T-cell (primary cell): ENCODE measurements at places on chromosomes 1 and 21. TPM values are rescaled to one million over a fixed set of nuclear protein-coding genes. Genes with fewer than 3 reads are reported as not detected.

DNA sequence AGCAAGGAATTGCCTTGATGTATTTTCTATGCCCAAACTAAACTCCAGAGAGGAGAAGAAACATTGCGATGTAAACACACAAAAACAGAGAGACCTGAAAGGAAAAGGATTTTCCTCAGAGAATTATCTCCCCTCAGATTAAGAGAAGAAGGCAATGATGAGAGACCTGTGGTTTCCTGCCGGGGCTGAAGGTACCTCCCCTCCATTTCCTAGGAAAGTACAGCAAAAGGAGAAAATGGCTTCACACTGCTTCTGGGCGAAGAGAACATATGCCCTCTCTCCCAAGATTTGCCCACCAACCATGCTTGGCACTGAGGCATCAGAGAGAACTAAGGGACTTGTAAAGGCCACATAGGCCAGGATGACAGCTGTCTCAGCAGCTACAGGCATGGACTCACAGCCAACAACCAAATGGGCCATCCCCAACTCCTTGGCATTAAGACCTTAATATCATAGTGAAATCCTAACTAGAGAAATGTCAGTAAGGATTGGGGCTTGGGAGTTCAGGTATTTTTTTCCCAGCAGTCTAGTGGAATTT, 523.0 kb downstream of the PTPRC start:
- H3K27me3 ChIP-seq = no peaks in the 10 kb centered on the region
- DNase-seq = no peak
- H3K4me1 ChIP-seq = peaks cover 15% of the 10 kb centered on the region
- no peak overlapping the region for H3K27ac ChIP-seq
- H3K36me3 ChIP-seq = no peaks in the 10 kb centered on the region

GRCh38 chr1:231058416-231059109, 18.5 kb upstream of the FAM89A start:
- no peaks in the 10 kb centered on the region for H3K36me3 ChIP-seq
- no peaks in the 10 kb centered on the region for H3K27me3 ChIP-seq
- no peak overlapping the region for H3K27ac ChIP-seq
- H3K4me1 ChIP-seq = no peaks in the 10 kb centered on the region
- H3K4me3 ChIP-seq = no peak overlapping the region

DNA sequence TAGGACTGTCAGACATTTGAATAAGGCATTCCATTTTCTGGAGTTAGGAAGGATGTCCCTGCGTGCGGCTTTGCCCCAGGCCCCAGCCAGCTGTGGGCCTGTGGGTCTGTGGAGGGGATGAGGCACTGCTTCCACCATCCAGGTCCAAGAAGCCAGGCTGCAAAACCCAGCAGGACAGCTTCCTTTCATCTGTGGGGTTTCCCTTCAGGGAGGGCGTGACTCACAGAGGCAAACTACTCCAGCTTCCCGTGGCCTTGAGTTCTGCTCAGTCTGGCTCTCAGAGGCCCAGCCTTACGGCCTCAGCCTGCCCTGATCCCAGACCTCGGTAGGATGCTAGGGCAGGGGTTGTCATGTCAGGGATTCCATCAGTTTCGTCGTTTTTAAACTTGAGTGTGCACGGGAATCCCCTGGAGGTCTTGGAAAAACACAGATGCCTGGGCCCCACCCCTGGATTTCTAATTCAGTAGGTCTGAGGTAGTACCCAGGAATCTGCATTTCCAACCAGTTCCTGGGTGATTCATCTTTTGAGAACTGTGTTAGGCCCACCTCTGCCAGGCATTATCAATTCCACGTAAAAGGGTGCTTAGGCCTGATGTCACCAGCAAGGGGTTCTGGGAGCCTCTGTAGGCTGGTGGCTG, 32.3 kb upstream of the TENT5C start:
- H3K27me3 ChIP-seq = no peaks in the 10 kb centered on the region
- no peak overlapping the region for H3K27ac ChIP-seq
- peaks cover 16% of the 10 kb centered on the region for H3K4me1 ChIP-seq
- no peak overlapping the region for H3K4me3 ChIP-seq

The NAV1 gene
- 6.9 TPM for total RNA-seq

GRCh38 chr21:42287193-42288083, 27.8 kb downstream of the TFF3 start:
- no peak overlapping the region for H3K4me3 ChIP-seq
- H3K36me3 ChIP-seq = peaks cover 45% of the 10 kb centered on the region
- H3K4me1 ChIP-seq = no peaks in the 10 kb centered on the region

- DNase-seq = no peak
- no peak overlapping the region for H3K27ac ChIP-seq
- H3K4me3 ChIP-seq = no peak overlapping the region
- peaks cover 39% of the 10 kb centered on the region for H3K27me3 ChIP-seq
Observed at GRCh38 chr1:7613106-7613850, 157.8 kb upstream of the VAMP3 start.

DNA sequence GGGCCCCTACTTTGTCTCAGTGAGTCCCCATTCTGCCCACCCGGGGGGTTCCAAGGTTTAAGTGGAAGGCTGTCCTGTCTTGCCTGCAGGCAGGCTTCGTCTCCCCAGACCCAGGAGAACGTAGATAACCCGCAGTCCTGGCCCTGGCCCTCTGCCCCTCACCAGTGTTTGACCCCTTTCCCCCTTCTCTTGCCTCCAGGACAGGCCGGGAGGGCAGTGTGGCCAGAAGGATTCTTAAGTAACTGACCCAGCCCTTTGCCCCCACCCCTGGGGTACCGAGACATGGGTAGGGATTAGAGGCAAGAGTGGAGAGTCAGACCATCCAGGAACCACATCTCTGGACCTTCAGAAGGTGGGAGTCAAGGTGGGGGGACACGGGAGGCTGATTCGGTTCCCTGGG, 8.8 kb downstream of the TMEM222 start:
- peaks cover 14% of the 10 kb centered on the region for H3K36me3 ChIP-seq
- no peak for DNase-seq
- H3K27me3 ChIP-seq = no peaks in the 10 kb centered on the region

GRCh38 chr21:19171585-19171984, 768.0 kb upstream of the TMPRSS15 start:
- no peaks in the 10 kb centered on the region for H3K36me3 ChIP-seq
- H3K27me3 ChIP-seq = no peaks in the 10 kb centered on the region
- H3K4me3 ChIP-seq = no peak overlapping the region

The ZYG11A gene
- 0.15 TPM for total RNA-seq

DNA sequence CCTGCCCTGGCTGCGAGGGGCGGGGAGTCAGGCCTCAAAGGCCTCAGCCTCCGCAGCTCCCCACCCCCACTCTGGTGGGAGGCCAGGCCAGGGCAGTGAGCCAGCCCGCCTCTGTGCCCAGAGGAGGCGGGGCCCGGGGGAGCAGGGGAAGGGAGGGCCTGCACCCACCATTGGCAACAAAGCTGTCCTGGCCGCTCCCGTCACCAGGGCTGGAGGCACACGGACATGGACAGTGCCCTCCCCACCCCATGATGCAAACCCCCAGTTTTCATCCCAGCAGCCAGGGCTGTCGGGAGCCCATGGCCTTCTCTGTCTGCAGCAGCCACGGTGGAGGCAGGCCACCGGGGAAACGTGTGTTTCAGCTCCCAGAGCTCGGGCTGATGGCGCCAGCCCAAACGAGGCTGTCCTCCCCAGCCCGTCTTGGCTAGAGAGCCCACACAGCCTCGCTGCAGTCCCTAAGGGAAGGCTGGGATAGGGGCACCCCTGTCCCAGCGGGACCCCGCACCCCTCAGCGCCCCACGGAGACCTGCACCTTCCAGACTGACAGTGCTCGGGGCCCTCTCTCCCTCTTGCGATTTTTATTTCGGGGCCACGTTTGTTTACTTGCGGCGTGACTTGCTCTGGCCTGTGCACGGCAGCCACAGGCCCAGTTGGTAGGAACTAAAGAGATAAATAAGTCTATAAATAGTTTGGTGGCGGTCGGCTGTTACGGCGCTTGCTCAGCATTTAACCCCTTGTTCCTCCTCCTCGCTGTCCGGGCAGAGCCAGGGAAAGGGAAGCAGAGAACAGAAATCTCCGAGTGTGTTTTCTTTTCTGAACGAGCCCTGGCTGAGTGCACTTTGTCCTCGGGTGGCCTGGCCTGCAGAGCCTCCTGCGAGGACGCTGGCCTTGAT, 101.8 kb downstream of the PRDM16 start:
- H3K4me3 ChIP-seq = no peak overlapping the region
- H3K27ac ChIP-seq = no peak overlapping the region
- H3K36me3 ChIP-seq = no peaks in the 10 kb centered on the region
- H3K27me3 ChIP-seq = no peaks in the 10 kb centered on the region
